ENCODE measurements at places on chromosomes 2 and 18. TPM values are rescaled to one million over a fixed set of nuclear protein-coding genes. Genes with fewer than 3 reads are reported as not detected.

DNA sequence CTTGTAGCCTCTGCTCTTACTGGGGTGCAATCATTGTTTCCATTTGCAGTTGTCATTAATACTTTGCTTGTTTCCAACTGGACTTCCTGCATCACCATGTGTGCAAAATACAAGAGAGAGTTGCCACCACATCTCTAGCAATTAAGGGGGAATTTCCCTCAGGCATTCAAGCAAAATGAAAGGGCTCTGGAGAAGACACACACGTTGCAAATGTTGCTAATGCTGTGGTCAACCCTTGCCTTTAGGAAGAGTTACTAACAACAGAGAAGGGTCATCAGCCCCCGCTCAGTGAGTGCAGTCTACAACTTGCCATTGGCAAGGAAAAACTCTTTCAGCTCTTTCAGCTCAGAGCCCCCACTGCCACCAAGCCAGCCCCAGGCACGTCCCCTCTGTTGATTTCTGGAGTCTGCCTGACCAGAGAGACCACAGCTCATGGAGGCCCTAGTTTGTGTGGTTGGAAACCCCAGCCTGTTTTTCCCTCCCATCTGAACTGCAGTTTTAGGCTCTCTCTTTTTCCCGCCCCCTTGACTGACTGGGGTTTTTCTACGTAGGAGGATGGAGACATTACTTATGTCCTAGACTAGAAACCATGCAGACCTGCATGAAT, 25.9 kb upstream of the GPR45 start:
- DNase-seq: no peak

DNA sequence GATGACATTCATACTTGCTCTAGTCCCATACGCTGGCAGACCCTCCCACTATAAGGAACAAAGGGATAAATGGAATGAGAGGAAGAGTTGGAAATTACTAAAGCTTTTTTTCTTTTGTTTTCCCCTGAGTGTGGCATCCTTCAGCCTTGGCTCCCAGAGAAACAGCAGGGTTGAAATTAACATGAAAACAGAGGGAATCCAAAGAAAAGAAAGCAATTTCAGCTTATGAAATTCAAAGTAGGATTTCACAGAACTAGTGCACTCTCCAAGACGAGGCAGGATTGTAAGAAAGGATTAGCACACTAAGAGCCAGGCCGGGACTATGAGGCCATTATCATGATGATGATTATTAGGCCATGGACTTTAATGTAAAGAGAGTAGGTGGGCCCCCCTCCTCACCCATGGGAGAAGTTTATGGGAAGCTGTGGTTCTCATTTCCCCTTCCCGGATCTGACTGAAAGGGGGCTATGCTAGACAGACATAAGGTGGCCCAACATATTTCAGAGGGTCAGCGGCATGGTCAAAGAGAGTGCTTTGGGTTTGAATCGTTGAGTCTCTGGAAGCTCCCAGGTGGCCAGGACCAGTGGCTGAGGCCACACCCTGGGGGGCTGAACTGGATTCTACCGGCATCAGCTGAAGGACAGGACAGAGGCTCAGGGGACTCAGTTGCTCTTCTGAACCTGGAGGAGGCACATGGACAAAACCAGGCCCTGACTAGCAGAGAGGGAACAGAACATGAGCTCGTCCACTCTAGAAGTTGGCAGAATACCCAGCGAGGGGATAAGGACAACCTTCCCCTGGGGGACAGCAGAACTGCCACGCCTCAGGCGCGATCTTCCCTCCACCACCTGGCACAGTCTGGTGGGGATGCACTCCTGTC, 100.1 kb upstream of the ARL4C start:
- DNase-seq: no peak

DNA sequence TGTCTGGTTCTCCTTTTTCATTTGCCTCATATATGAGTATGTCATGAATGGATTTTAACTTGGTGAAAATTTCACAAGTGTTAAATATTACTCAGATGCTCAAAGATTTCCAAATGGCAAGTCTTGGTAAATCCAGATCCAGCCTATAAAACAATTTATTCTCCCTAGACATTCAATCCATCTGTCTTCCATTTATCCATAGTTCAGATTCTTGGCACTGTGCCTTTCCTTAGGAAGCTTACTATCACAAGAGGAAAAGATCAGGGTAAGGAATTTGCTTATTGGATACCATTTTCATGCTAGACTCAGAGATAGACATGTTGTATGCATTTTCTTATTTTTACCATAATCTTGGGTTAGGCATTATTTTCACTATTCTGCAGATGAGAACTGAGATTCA, 72.5 kb upstream of the LRRTM1 start:
- DNase-seq: no peak

DNA sequence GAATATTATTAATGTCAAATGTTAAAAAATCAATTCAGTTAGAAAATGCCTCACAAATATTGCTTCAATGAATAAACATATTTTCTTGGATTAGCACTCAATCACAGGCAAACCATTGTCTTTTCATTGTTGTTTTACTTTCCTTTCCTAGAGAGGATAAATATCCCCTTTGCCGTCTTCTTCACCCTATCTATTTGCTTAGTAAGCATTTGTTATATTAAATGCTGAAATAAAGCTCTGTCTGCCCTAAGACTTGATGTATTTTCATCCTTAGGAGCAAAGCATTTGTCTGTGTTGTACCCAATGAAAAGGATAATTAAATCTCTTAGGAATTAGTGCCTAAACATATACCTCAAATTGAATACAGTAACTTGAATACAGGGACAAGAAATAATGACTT, 1071.2 kb upstream of the GYPC start:
- DNase-seq: no peak

GRCh38 chr2:41027095-41027494, 575.2 kb upstream of the SLC8A1 start:
- no peak for DNase-seq

DNA sequence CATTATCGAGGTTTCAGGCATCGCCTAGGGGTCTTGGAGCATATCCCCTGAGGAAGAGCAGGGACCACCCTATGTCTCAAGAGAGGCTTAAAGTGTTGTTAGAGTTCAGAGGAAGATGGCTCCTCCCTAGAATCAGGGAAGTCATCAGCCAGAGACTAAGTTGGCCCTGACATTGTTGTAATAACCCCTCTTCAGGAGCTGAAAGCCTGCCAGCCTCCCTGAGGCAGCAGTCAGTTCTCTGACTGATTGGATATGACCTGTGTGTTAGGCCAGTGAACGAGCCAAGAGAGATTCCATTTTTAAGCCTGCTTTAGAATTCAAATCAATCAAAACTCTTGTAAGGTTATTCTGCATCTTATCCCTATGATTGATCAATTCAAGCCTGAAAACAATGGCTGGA, 34.9 kb downstream of the ARHGAP28 start:
- no peak for DNase-seq

DNA sequence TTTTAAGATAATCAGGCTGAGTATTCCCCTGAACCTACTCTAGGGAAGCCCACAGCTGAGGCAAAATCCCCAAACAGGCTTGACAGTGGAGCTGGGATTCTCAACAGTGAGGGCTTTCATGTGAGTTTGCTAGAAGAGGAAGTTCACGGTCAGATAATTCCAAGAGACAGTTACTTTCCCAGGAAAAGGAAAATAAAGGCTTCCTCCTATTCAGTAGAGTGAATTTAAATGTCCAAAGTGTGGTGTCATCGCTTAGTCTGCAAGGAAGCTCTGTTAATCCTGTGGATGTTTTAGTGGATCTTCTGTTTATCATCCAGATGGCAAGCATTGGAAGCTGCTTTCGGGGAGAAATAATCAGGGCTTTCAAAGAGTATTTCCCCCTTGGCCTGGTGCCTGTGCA, 119.8 kb downstream of the RPIA start:
- no peak for DNase-seq

GRCh38 chr2:74719066-74719465, 65.0 kb downstream of the SEMA4F start:
- DNase-seq: peak; percentile 58

Gene CCDC148
- 0.49 TPM for total RNA-seq

Gene OXER1
- 1.3 TPM for total RNA-seq

Gene CTLA4
- 0.84 TPM for total RNA-seq

Gene TANC1
- total RNA-seq: 28.3 TPM

Gene STPG4
- 0.47 TPM for total RNA-seq

- no peak for DNase-seq
These were observed 52.8 kb upstream of the TWSG1 start for GRCh38 chr18:9281780-9282179.

Gene RAD51AP2
- total RNA-seq: 0.12 TPM

DNA sequence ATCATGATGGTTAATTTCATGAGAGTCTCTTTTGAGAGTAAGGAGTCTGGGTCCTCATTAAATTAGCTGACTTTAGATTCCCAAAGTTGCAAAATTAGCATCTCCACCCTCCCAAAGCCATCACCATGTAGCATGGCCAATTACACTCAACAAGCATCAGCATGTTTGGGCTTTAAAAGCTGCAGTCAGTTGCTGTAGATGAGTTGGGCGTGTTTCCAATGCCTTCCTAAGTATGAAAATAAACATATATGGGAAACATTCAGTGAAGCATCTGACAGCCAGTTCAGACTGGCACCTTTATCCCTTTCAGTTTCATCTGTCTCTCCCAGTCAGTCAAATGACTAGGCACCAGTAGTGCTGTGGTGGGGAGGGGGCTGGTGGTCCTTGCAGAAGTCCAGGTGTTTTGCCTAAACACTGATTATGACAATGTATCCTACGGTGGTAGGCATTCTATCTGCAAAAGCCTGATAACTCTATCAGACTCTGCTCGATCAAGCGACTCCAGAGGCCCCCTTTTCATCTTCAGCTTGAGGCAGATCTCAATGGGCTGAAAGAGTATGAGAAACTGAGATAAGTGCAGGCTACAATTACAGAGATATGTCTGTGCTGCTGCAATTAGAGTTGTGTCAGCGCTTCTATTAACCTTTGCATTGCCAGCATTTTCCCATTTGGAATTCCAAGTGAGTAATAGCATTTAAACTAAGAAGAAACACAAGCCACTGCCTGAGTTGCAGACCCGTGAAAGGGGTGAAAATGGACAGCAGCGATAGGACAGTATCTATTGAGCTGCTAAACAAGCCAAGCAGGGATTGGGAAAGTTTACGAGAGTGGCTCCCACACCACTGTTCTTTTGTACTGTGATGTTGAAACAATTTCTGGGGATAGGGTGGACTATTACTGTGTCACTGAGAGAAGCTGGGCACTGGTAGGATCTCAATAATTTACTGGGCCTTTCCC, 67.3 kb upstream of the SPOPL start:
- no peak for DNase-seq

Gene EML6
- total RNA-seq: 2.5 TPM

Gene UGT1A10
- 82.9 TPM for total RNA-seq

DNA sequence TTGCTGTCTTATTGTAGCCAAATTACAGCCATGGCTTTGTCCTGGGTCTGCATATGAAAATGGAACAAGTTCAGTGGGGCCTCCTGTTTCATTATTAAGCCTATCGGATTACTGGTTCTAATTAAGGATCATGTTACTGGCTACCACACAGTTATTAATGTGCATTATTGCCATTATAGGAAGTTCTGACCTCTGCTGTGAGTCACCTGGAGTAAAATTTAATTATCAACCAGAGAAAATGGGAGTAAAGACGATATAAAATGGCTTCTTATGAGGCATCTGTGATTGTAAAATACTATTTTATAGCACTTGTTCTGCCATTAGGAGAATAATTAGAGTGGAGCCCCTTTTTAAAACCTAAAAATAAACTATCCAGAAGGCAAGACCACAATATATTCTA, 143.3 kb upstream of the ITGB6 start:
- no peak for DNase-seq

- no peak for DNase-seq
These were observed 670.2 kb upstream of the ZEB2 start for GRCh38 chr2:145190031-145190703.

GRCh38 chr2:217362286-217362685, 502.4 kb upstream of the TNP1 start:
- no peak for DNase-seq

Gene TMEFF2
- total RNA-seq: 0.37 TPM

Gene BIN1
- 38.5 TPM for total RNA-seq

DNA sequence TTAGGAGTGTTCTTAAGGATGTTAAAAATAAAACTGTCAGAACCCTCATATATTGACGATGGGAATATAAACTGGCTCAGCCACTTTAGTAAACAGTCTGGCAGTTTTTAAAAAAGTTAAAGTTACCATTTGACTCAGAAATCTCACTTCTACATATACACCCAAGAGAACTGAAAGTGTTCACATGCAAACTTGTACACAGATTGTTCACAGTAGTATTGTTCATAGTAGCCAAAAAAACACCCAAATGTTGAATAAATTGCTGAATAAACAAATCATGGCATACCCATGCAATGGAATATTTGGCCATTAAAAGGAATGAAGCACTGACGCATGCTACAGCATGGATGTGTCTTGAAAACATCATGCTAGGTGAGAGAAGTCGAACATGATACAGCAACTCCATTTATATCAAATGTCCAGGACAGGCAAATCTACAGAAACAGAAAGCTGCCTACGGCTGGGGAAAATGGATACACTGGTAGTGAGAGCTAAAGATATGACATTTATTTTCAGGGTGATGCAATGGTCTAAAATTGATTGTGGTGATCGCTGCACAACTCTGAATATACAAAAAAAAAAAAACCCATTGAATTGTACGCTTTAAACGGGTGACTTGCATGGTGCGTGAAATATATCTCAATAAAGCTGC, 10.1 kb downstream of the RPL31 start:
- no peak for DNase-seq

GRCh38 chr2:158478816-158479215, 22.1 kb downstream of the PKP4 start:
- DNase-seq: no peak

DNA sequence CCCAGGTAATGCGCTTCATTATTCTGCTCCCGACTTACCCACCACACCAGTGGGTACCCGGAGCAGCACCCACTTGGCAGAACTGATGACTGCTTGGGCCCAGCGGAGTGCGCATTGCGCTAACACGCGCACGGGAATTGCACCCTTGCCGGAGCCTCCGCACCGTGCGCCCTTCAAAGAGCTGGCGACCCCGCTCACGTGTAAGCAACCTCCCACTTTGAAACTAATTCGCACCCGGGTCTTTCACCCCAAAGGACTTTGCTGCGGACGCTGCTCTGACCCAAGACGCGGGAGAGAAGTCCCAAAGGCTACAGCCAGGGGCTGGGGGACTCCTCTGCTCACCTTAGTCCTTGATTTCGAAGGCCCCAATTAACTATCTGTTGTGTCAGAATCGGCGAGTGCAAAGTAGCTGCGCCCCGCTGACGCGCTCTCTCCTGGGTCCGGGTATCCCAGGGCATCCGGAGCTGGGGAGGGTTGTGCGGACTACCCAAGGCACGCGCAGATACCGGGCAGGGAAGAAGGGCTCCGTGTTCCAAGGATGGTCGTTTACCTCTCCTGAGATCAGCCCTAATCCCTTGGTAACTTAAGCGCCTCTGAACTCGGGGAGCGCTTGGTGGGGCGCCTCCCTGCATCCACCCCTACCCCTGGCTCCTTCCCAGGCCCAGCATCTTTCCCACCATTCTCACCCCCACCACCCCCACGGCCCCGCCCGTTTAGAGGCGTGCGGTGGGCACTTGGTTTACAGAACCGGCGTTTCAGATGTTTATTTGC, 13.1 kb upstream of the SATB2 start:
- DNase-seq: peak; percentile 61

GRCh38 chr2:237253046-237253702, 160.8 kb downstream of the COL6A3 start:
- DNase-seq: no peak
